Hematopoietic multipotent progenitor cell treated with erythropoietin and hydrocortisone succinate and interleukin-3 and kit ligand, for 6 days (in vitro differentiated cells): ENCODE measurements at places on chromosomes 13 and 19.

GRCh38 chr13:93361703-93362102, 135.1 kb downstream of the GPC6 start:
- no peak for DNase-seq

GRCh38 chr19:858868-859843, at the start of gene CFD:
CFD (plus strand) TSS chr19:859664; CDS start chr19:859690, 26 bp downstream.
- peak; percentile 50 for DNase-seq

DNA sequence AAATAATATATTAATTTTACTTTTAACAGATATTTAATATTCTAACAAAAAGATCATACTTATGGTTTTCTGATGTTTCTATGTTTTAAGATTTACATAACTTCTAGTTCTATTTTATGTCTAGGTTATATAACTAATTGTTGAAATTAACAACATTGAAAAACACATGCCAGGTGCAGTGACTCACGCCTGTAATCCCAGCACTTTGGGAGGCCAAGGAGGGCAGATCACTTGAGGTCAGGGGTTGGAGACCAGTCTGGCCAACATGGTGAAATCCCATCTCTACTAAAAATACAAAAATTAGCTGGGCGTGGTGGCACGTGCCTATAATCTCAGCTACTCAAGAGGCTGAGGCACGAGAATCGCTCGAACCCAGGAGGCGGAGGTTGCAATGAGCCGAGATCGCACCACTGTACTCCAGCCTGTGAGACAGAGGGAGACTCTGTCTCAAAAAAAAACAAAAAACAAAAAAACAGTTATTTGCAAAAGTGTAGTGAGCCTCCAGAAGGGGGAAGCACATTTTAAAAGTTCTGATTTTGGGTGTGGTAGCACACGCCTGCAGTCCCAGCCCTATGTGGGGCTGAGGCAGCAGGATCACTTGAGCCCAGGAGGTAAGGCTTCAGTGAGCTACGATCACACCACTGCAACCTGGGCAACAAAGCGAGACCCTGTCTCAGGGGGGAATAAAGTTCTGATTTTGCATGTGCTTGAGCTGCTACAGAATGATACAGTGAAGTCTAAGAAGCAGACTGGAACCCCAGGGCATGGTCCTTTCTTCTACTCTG, 18.7 kb downstream of the MIPEP start:
- peak; percentile 55 for DNase-seq

GRCh38 chr13:97079726-97080125, 85.5 kb upstream of the OXGR1 start:
- DNase-seq, result no peak

DNA sequence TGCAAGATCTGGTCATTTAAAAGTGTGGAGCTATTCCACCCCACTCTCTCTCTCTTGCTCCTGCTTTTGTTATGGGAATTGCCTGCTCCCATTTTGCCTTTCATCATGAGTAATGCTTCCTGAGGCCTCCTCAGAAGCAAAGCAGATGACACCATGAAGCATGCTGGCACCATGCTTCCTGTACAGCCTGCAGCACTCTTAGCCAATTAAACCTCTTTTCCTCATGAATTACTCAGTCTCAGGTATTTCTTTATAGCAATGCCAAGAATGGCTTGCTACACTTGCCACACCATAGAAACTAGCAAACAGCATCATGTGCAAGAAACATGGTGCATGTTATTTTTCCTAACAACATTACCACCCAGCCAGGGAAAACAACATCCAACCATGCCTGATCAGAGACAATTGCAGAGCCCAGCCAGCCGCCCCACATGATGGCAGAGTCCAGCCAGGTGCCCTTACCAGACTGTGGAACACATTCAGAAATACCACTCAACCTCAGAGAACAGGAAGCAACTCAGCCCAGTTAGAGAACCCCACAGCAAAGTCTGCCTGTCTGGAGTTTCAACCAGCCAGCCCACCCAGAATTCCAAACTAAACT, 36.9 kb downstream of the SYDE1 start:
- DNase-seq, result no peak
